Lower lobe of right lung (tissue), 2 donors: ENCODE measurements at places on chromosomes 2 and 18. TPM values are rescaled to one million over a fixed set of nuclear protein-coding genes. Genes with fewer than 3 reads are reported as not detected.

Gene SH2D6
- total RNA-seq = 0.97 TPM

Gene NAT8
- not detected for total RNA-seq

Gene TPO
- 0.21 TPM for total RNA-seq

Gene CTAGE1
- not detected for total RNA-seq

Gene HOXD10
- not detected for total RNA-seq

Gene PDE1A
- total RNA-seq = 5.2 TPM

Gene CFC1
- total RNA-seq = not detected

GRCh38 chr18:63286926-63287325, 32.6 kb downstream of the BCL2 start:
- no peak overlapping the region for H3K27ac ChIP-seq
- DNase-seq = no peak
- no peaks in the 10 kb centered on the region for H3K36me3 ChIP-seq
- no peak overlapping the region for H3K4me3 ChIP-seq

DNA sequence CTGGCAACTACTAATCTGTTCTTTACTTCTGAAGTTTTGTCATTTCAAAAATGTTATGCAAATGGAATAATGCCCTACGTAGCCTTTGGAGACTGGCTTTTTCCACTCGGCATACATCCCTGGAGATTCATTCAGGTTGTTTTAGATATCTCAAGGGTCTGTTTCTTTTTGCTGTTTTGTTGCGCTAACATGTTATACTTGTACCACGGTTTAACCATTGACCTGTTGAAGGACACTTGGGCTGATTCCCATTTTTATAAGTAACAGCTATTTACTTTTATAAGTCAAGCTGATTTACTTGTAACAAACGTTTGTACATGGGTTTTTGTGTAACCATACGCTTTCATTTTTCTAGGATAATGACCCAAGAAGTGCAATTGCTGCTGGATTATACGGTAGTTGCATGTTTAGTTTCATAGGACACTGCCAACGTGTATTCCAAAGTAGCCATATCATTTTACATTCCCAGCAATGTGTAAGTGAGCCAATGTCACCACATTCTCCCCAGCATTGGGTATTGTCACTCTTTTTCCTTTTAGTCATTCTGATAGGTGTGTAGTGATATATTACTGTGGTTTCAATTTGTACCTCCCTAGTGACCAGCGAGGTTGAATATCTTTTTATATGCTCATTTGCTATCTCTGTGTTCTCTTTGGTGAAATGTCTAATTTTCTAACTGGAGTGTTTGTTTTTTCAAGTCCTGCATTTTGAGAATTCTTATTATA, 36.5 kb upstream of the STAT4 start:
- H3K4me3 ChIP-seq = no peak overlapping the region
- no peak overlapping the region for H3K27ac ChIP-seq
- no peaks in the 10 kb centered on the region for H3K36me3 ChIP-seq
- H3K4me1 ChIP-seq = no peaks in the 10 kb centered on the region

GRCh38 chr18:49051311-49051967, 100.7 kb upstream of the SMAD7 start:
- peaks cover 15% of the 10 kb centered on the region for H3K4me1 ChIP-seq
- no peaks in the 10 kb centered on the region for H3K36me3 ChIP-seq
- no peak overlapping the region for H3K4me3 ChIP-seq
- no peaks in the 10 kb centered on the region for H3K27me3 ChIP-seq
- DNase-seq = no peak

- no peak for DNase-seq
- no peaks in the 10 kb centered on the region for H3K4me1 ChIP-seq
- no peak overlapping the region for H3K27ac ChIP-seq
- no peak overlapping the region for H3K4me3 ChIP-seq
These were observed 122.5 kb downstream of the FOXI3 start for GRCh38 chr2:88329815-88330603.

DNA sequence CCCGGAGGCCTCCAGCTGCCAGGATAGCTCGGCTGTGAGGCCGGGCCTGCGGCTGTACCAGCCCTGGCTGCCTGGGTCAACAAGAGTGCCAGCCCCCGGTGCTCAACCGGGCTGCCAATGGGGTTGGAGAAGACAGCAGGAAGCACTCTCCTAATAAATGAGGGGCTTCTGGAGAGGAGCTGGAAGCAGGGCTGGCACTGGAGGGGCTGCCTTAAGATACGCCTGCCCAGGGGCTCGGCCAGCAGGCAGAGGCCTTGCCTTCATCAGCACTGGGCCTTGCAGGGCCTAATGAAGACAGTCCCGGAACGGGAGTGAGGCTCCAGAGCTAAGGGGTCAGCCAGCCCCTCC, 73.6 kb downstream of the TEX51 start:
- no peak overlapping the region for H3K27ac ChIP-seq
- H3K4me3 ChIP-seq = peak overlapping the region; percentile 44
- H3K27me3 ChIP-seq = peaks cover 17% of the 10 kb centered on the region
- no peaks in the 10 kb centered on the region for H3K36me3 ChIP-seq
- peaks cover 9% of the 10 kb centered on the region for H3K4me1 ChIP-seq

DNA sequence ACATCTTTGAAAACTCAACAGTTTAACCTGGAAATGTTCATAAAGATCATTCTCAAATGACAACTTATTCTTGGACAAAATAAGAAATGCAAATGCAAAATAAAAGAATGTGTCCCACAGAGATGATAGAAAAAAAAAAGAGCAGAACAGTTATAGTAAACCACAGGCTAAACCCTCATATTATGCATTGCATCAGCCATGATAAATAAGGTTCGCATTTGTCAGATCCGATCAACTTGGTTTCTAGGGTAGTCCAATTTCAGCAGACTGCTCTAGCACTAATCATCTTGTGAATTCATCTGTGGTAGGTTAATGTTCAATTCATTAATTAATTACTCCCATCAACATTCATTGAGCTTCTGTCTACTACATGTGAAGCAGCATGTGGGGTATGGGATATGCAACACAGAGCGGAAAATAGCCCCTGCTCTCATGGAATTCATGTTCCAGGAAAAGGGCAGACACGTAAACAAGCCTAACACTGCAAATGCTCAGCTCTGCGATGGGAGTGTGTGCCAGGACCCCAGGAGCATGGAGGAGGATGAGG, 316.2 kb upstream of the REV1 start:
- H3K27me3 ChIP-seq = no peaks in the 10 kb centered on the region
- H3K4me1 ChIP-seq = no peaks in the 10 kb centered on the region
- H3K36me3 ChIP-seq = no peaks in the 10 kb centered on the region
- H3K27ac ChIP-seq = no peak overlapping the region
- no peak overlapping the region for H3K4me3 ChIP-seq

- peak; percentile 58 for DNase-seq
- no peak overlapping the region for H3K4me3 ChIP-seq
- no peaks in the 10 kb centered on the region for H3K27me3 ChIP-seq
- no peak overlapping the region for H3K27ac ChIP-seq
These were observed 1377.9 kb downstream of the RPIA start for GRCh38 chr2:90069290-90069894.

GRCh38 chr2:40584432-40584831, 132.5 kb upstream of the SLC8A1 start:
- no peaks in the 10 kb centered on the region for H3K4me1 ChIP-seq
- H3K27me3 ChIP-seq = no peaks in the 10 kb centered on the region
- DNase-seq = no peak
- no peaks in the 10 kb centered on the region for H3K36me3 ChIP-seq
- H3K4me3 ChIP-seq = no peak overlapping the region

DNA sequence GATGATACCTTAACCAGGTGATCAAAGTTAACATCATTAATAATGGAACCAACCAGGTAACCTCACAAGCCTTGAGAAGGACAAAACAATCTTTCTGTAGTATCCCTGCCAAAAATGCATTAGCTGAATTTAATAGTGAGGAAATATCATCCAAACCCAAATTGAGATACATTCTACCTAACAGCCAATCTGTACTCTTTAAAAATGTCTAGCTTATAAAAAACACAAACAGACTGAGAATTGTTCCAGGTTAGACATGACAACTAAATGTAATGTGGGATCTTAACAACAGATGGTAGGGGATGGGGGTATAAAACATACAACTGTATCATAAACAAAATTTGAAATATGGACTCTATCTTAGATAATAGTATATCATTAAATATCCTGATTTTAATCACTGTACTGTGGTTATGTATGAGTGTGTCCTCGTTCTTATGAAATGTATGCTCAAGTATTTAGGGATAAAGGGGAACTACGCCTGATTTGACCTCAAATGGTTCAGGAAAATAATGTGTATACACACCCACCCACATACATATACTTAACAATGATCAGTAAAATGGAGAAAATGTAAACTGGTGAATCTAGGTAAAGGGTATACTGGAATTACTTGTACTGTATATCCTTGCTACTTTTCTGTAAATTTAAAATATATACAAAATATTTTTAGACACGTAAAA, 1.7 kb downstream of the FANCL start:
- no peak overlapping the region for H3K27ac ChIP-seq
- H3K4me3 ChIP-seq = no peak overlapping the region
- no peaks in the 10 kb centered on the region for H3K27me3 ChIP-seq
- no peak for DNase-seq

DNA sequence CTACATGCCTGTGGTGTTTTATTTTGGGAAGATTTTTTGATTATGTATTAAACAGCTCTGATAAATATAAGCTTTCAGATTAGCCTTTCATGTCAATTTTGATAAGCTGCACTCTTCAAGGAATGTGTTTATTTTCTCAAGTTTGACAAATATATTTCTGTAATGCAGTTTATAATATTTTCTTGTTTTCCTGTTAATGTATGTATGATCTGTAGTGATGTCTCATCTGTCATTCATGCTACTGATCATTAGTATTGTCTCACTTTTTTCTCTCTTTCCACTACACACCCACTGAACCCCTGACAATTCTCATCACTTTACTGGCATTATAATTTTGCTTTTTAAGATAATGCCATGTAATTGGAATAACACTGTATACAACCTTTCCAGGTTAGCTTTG, 100.9 kb downstream of the TMEM18 start:
- H3K27ac ChIP-seq = no peak overlapping the region
- no peaks in the 10 kb centered on the region for H3K4me1 ChIP-seq
- H3K27me3 ChIP-seq = no peaks in the 10 kb centered on the region
- no peaks in the 10 kb centered on the region for H3K36me3 ChIP-seq

- no peak for DNase-seq
- no peaks in the 10 kb centered on the region for H3K36me3 ChIP-seq
- no peaks in the 10 kb centered on the region for H3K27me3 ChIP-seq
- H3K4me3 ChIP-seq = no peak overlapping the region
- H3K4me1 ChIP-seq = no peaks in the 10 kb centered on the region
These were observed 58.6 kb downstream of the SP110 start for GRCh38 chr2:230161184-230161583.

GRCh38 chr18:12049978-12050811, 43.4 kb upstream of the ANKRD62 start:
- DNase-seq = no peak
- no peaks in the 10 kb centered on the region for H3K27me3 ChIP-seq
- H3K4me1 ChIP-seq = no peaks in the 10 kb centered on the region
- H3K36me3 ChIP-seq = no peaks in the 10 kb centered on the region
- peak overlapping the region; percentile 11 for H3K4me3 ChIP-seq

GRCh38 chr2:127695491-127696472, 5.5 kb upstream of the SFT2D3 start:
- H3K4me1 ChIP-seq = peaks cover 6% of the 10 kb centered on the region
- no peak overlapping the region for H3K27ac ChIP-seq
- H3K4me3 ChIP-seq = peak overlapping the region; percentile 36

- H3K4me1 ChIP-seq = no peaks in the 10 kb centered on the region
- no peak overlapping the region for H3K4me3 ChIP-seq
- no peak for DNase-seq
- H3K27me3 ChIP-seq = no peaks in the 10 kb centered on the region
- no peak overlapping the region for H3K27ac ChIP-seq
These were observed 71.8 kb downstream of the RAPH1 start for GRCh38 chr2:203463266-203463678.

GRCh38 chr2:237271698-237272652, 142.0 kb downstream of the COL6A3 start:
- H3K4me1 ChIP-seq = no peaks in the 10 kb centered on the region
- no peak overlapping the region for H3K27ac ChIP-seq
- peaks cover 4% of the 10 kb centered on the region for H3K27me3 ChIP-seq
- H3K4me3 ChIP-seq = no peak overlapping the region

DNA sequence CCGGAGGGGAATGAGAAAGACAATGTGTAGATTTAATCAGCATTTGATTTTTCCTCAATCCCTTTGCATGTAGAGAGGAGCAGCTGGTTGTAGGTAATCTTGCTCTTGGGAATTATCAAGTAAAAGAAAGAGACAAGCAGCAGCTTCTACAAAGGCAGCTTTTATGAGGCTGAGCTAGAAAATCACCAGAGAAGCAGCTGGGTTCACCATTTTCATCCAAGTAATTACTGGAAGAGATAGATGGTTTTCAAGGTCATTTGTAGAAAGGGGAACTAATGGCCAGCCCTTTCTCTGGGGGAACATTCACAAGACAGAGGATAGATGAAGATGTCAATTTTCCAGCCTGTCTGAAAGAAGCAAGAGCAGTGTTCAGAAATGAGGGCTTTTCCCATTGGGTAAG, 113.0 kb downstream of the RND3 start:
- no peak overlapping the region for H3K27ac ChIP-seq
- H3K4me3 ChIP-seq = no peak overlapping the region
- H3K4me1 ChIP-seq = no peaks in the 10 kb centered on the region
- no peaks in the 10 kb centered on the region for H3K27me3 ChIP-seq
- H3K36me3 ChIP-seq = no peaks in the 10 kb centered on the region

DNA sequence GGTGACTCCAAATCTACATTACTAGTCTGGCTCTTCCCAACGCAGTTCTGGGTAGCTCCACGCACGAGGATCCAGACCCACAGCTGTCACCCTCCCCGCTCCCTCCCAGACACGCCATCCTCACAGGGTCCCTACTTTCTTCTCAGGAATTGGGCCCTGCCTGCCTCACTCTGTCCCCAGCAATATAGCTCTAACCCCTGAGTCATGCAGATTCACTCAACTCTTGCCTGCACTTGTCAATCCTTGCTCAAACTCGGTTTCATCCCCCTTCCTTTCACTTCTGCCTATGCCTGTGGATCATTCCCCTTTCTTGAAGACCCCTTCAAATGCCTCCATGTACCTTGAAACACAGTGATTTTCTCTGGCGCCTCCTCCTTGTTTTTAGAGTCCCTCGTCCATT, 5.0 kb downstream of the ST8SIA5 start:
- H3K27ac ChIP-seq = no peak overlapping the region
- H3K4me1 ChIP-seq = peaks cover 10% of the 10 kb centered on the region
- no peak overlapping the region for H3K4me3 ChIP-seq
- no peak for DNase-seq
- peaks cover 29% of the 10 kb centered on the region for H3K27me3 ChIP-seq
